ENCODE measurements at places on chromosomes 16 and 17. TPM values are rescaled to one million over a fixed set of nuclear protein-coding genes. Genes with fewer than 3 reads are reported as not detected.

Gene FBXL16
- polyA plus RNA-seq, result 0.68 TPM

Gene ABCC3
- 13.4 TPM for polyA plus RNA-seq

Gene TBC1D3C
- polyA plus RNA-seq, result 1.9 TPM

Gene CHAD
- polyA plus RNA-seq, result not detected

Gene PRDM7
- polyA plus RNA-seq, result not detected

Gene MMP15
- 11.1 TPM for polyA plus RNA-seq

Gene MYOCD
- 59.4 TPM for polyA plus RNA-seq

Gene CIITA
- 6.4 TPM for polyA plus RNA-seq

Data from urinary bladder (tissue), 4 donors.